ENCODE measurements at places on chromosomes 12 and 14.

DNA sequence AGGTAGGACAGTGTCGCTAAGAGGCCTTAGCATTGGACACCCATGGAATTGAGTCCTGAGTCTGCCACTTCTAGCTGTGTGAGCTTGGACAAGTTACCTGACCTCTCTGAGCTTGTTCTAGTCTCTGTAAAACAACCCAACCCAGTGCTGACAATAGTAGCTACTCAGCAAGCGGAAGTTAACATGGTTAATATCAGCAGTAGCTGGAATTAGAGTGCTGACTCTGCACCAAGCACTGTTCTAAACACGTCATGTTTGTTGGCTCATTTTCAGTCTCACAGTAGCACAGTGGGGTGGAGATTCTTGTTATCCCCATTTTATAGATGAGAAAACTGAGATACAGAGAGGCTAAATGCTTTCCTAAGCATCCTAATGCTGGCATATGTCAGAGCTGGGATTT is 47.5 kb upstream of the RIN3 start:
- DNase-seq: no peak

GRCh38 chr14:75372260-75372659 is 55.6 kb upstream of the JDP2 start:
- DNase-seq: no peak

GRCh38 chr14:32022938-32023466 is 54.1 kb upstream of the ARHGAP5 start:
- no peak for DNase-seq

- no peak for DNase-seq
These were observed 18.3 kb downstream of the IL31 start for GRCh38 chr12:122155705-122156104.

- no peak for DNase-seq
These were observed 88.5 kb downstream of the KCNC2 start for GRCh38 chr12:75121036-75121705.

- DNase-seq: no peak
These were observed 155.1 kb upstream of the BTG1 start for GRCh38 chr12:92300777-92301176.
